CMK (cell line): ENCODE measurements at places on chromosomes 5 and 9.

- no peak for DNase-seq
Observed at GRCh38 chr5:39501397-39501796, 76.6 kb upstream of the DAB2 start.

- DNase-seq = no peak
Observed at GRCh38 chr5:145902421-145902820, 29.6 kb upstream of the GRXCR2 start.

GRCh38 chr5:76388236-76388635 is 14.8 kb upstream of the IQGAP2 start:
- no peak for DNase-seq

GRCh38 chr5:102600964-102601363 is 102.2 kb upstream of the SLCO6A1 start:
- no peak for DNase-seq

GRCh38 chr5:20494706-20495105 is 506.7 kb upstream of the CDH18 start:
- DNase-seq = no peak

GRCh38 chr5:180825768-180826525 is 23.3 kb upstream of the MGAT1 start:
- DNase-seq = no peak

DNA sequence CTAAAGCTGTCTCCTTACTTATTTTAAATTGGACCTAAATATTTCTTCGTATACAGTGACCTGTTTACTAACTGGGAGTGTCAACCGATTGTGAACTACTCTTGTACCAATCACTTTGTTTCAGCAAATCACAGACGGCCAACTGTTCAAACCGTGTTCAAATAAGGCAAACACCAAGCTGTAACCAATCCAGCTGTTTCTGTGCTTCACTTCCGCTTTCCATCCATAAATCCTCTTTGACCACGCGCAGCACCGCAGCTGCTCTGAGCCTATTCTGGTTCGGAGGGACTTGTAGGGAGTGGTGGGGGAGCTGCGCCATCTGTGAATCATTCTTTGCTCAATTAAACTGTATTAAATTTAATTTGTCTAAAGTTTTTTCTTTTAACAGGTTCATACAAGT is 4.8 kb upstream of the FAM240B start:
- DNase-seq = no peak
